Forelimb muscle (tissue), 1 donor: ENCODE measurements at places on chromosomes 2 and 18. TPM values are rescaled to one million over a fixed set of nuclear protein-coding genes. Genes with fewer than 3 reads are reported as not detected.

- DNase-seq = no peak
These were observed 163.7 kb upstream of the WDSUB1 start for GRCh38 chr2:159450180-159450579.

ZNF638 gene
- polyA plus RNA-seq = 102 TPM

TMEM247 gene
- polyA plus RNA-seq = not detected

DNA sequence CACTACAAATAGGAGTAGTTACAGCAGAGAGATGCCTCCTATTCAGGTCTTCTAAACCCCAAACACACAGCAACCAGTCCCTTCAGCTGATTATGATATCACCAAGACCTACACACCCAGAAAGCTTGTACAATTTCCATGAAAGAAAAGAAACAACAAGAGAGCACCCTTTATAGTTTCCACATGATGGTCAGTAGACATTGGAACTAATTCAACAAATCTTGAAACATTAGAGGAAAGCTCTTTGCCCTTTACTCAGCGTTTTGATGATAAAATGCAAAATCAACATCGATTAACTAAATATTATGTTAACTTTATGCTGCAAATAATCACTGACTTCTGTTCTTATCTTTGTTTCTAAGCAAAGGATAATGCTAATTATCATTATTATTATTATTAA lies 393.6 kb upstream of the ID2 start:
- DNase-seq = no peak

DNA sequence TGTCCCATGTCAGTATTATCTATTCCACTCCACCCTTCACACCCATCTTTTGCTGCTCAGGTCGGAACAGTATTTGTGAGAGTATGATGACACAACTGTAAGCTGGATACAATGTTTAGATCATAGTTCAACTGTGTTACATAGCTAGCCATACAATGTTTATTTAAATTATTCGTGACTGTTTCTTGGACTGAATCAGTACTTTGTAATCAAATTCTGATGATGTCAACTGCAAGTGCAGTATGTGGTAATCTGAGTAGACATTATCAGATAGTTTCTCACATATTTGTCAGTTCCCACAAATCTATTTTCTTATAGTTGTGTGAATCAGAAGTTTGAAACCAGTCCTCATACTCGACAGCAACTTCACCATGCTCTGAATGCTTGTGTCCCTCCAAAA lies 177.6 kb downstream of the ZNF407 start:
- no peak for DNase-seq

PLA2R1 gene
- 1.9 TPM for polyA plus RNA-seq

TUBA3D gene
- polyA plus RNA-seq = 0.72 TPM

DNA sequence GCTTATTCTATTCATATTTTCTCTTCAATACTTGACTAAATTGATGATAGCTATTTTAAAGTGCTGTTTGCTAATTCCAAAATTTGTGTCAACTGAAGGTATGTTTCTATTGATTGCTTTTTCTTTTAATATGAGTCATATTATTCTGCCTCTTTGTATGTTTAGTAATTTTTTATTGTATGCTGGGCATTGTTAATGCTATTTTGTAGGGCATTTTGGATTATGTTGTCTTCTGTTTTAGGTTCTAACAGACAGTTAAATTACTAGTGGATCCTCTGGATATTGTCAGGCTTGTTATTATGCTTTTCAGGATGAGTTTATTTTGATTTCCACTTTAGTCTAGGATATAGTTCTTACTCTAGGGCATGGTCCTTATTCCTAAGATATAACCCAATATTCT lies 55.6 kb downstream of the C1QL2 start:
- DNase-seq = no peak

- DNase-seq = no peak
These were observed 33.2 kb downstream of the SPOPL start for GRCh38 chr2:138534791-138535190.

- no peak for DNase-seq
These were observed 22.6 kb upstream of the CXXC1 start for GRCh38 chr18:50310080-50310479.

DNA sequence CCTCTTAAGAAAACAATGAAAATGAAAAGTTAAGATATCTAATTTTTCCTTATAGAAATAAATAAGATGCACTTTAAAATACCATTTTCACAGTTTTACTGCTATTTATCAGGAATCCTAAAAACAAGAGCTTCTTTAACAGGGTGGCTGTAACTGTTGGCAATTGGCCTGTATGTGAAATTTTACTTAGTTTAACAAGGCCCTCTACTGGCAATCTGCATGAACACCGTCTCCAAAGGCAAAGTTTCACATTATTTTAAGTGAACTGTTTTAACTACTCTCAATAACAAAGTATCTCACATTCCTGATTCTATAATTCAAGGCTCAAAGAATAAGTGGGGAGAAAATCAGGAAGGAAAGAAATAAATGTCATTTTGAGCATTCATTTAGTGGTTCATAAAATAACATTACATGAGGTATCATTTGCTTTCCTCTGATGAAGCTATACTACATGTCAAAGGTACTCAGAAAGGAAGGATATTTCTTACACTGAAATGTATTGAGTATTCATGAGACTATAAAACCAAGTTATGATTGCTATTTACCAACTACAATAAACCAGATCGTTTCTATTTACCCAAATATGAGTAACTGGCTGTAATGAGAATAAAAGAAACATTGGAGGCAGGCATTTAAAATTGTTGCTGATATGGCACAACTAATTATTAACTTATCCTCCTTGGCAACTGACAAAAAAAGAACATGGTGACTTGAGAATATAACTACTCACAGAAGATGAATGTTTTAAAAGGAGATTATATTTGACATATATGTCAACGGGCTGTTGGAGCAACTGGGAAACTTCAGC lies 7.0 kb downstream of the NCKAP5 start:
- no peak for DNase-seq

SGPP2 gene
- polyA plus RNA-seq = 1.2 TPM

DNA sequence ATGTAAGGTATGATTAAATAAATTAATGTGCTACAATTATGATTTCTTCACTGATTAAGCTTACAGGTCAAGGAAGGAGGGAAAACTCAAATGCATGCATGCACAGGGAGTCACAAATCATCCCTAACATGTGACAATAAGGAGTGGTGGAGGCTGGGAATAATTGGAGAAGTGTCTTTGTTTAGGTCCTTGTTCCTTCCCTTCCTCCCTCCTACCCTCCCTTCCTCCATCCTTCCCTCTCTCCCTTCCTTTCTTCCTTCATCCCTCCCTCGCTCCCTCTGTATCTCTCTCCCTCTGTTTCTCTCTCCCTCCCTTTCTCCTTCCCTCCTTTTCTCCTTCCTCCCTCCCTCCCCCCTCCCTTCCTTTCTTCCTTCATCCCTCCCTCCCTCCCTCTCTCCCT lies 337.1 kb downstream of the CTNNA2 start:
- no peak for DNase-seq

DNA sequence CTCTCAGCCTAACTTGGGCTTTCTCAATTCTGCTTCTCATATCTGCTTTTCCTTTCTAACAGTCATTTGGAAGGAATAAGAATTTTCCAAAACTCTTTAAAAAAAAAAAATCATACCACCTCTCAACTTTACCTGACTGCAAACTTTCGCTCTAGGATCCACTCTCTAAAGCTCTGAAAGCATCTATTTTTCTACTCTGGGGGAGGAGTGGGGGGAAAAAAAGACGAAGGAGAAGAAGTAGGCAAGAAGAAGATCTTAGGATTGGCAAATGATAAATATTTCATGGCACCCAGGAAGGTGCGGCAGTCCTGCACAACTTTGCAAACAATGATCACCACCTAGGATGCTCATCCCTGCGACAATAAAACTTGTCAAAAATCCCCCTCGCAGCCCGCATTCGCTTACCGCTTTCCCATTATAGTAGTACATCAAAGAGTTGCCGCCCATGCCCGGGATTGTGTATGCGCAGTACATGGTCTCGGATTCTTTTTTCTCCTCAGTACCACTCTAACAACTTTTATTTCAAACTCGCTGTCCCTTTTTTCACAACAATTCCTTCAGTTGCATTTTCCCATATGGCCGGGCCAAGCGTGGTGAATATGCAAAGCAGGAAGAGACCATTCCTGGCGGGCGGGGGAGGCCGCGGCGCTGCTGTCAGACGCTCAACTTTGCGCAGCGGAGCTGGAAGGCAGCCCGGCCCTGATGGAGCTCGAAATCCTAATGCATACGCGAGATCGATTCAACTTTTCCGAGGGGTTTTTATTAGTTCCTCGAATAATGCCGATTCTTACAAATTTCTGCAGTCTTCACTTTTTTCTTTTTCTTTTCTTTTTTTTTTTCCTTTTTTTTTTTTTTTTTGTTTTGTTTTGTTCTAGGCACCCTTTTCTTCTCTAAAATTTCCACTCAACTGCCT lies 266.5 kb downstream of the TCF4 start:
- peak; percentile 90 for DNase-seq

LIPT1 gene
- polyA plus RNA-seq = 7.6 TPM

KLHL30 gene
- polyA plus RNA-seq = 20.7 TPM

- DNase-seq = no peak
These were observed 162.5 kb downstream of the RAD51AP2 start for GRCh38 chr2:17355608-17356329.

- no peak for DNase-seq
These were observed 1.2 kb upstream of the LYG2 start for GRCh38 chr2:99256677-99257076.

GRCh38 chr2:25790074-25790790 lies 88.1 kb downstream of the ASXL2 start:
- no peak for DNase-seq

- no peak for DNase-seq
These were observed 127.8 kb downstream of the CERS6 start for GRCh38 chr2:168583710-168584521.

FBXO15 gene
- 1.9 TPM for polyA plus RNA-seq

GRCh38 chr2:222891890-222892289 lies 31.1 kb downstream of the ACSL3 start:
- DNase-seq = no peak

GRCh38 chr2:52539026-52539970 lies 1228.3 kb upstream of the CHAC2 start:
- peak; percentile 28 for DNase-seq

- DNase-seq = no peak
These were observed 46.7 kb downstream of the LYPD6B start for GRCh38 chr2:149084924-149085795.

DNA sequence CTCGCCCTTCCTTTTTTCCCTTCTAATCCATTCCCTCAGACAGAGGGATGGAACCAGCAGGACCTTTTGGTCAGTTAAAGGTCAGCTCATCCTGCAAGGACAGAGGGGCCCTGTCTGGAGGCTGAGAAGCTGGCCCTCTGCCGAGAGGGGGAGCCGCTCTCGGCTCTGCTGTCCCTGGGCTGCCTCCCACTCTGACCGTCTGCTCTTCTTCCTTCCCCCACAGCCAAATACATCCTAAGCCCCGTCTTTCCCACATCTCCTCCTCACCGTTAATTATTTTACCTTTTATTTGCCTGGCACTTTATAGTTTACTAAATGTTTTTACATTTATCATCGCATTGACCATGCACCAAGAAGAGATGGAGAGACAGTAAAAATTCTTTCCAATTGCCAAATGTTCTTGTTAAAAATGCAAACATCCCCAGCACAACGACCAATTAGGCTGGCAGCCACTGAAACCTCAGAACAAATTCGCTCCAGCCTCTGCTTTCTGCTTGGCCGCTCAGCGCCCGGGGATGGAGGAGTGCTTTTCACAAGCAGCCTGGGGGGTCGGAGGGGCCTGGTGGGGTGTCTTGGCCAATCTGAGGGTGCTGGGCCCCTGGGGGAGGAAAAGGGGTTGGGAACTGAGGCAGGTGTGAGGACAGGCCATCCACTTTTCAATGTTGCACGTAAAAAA lies 123.7 kb downstream of the TNS1 start:
- DNase-seq = no peak

- DNase-seq = no peak
These were observed 159.0 kb downstream of the TMX3 start for GRCh38 chr18:68555879-68556301.

GRCh38 chr18:78787751-78788150 lies 191.9 kb upstream of the SALL3 start:
- DNase-seq = no peak

ZNF892 gene
- polyA plus RNA-seq = 2.0 TPM

DNA sequence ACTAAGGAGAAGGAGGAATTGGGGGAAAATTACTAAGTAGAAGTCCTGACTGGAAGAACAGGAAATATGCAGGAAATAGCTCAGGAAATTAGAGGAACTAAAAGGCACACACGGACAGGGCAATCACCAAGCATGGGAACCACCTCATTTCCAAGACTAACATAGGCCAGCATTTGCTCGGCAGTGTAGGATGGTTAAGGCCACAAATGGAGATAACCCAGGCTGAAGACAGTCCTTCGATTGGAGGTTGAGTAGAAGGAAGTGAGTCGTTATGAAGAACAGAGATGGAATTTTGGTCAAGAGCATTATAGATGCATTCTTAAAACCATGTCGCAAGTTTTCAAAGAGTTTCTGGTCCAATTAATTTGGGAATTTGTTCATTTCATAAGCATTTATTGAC lies 401.4 kb downstream of the ALK start:
- no peak for DNase-seq

GRCh38 chr2:43199492-43200488 lies 26.6 kb downstream of the ZFP36L2 start:
- DNase-seq = no peak

ANKRD30BL gene
- not detected for polyA plus RNA-seq

DNA sequence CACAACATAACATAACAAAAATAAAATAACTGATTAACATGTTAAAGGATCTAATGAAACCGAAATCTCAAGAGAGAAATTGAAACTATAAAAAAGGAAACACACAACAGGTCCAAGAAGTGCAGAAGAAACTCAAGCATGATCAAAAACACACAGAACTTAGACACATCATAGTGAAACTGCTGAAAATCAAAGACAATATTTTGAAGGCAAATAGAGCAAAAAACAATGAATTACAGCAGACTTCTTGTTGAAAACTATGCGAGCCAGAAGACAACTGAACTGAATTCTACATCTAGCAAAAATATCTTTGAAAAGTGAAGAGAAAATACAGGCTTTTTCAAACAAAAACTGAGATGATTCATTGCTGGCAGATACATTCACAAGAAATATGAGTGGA lies 61.3 kb downstream of the UGP2 start:
- no peak for DNase-seq

DNA sequence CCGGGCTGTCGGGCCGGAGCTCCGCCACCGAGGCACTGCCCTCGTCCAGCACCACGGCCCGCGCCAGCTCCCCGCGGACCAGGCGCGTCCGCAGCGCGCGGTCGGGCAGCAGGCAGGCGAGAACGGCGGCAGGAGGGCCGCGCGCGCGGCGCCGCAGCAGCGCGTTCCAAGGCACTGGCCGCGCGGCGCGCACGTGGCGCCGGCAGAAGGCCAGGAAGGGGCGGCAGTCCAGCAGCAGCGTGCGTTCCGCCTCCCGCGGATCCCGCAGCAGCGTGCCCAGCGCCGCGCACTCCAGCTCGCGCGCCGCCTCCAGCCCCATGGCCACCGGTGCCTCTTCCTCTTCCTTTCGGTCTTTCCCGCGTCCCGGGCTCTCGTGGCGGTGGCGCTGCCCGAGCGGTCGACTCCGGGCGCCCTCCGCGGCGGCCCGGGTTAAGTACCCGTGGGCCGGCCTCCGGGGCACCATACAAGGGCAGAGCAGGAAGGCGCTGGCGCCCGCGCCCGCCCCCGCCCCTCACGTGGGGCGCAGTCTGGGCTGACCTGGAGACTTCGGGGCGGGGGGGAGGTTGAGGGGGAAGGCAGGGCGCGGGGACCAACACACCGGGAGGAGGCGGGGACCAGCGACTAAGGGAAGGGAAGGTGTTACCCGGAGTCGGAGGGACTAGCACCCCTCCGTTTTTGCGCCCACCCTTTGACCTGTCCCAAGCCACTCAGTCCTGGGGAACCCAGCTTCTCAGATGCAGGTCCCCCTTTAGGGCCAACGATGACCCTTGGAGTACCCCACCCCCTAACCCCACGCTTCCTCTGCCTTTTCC lies at the start of gene DUSP2:
Gene DUSP2, minus strand, starts transcription at position 405 of the 812 bp plus-strand sequence. Its CDS starts 86 bp downstream, at position 319.
- no peak for DNase-seq

REEP1 gene
- 76.7 TPM for polyA plus RNA-seq
